ENCODE measurements at places on chromosomes 13 and 19.
A peak's percentile ranks its signal among the peaks of the same experiment; 100 is the strongest.

GRCh38 chr13:30047154-30047874 lies 196.9 kb upstream of the UBL3 start:
- DNase-seq: no peak

DNA sequence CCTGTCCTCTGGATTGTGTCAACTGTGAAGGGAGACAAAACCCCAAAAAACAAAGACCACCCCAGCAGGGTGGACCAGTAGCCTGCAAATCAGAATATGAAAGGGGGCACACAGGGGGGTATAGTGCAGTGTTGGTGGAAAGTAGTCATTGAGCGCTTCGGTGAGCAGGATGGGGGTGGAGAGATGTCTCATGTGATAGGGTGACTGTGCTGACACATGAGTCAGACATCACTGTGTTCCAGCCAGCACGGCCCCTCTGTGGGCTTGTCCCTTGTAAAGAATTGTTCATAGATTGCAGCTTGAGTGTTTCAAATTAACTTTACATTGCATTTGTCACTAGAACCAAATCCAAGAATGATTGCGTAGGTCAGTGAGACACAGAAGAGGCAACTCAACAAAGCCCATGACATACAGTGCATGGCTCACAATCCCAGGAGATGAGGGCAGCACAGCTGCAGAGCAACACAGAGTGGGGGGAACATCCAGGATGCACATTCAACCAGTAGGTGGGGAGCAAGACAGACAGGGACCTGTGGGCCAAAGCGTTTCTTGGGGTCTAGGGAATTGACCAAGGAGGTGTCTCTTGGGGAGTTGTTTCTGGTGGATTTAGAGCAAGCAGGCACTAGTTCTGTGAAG lies 7.5 kb downstream of the ZNF440 start:
- no peak for DNase-seq

DNA sequence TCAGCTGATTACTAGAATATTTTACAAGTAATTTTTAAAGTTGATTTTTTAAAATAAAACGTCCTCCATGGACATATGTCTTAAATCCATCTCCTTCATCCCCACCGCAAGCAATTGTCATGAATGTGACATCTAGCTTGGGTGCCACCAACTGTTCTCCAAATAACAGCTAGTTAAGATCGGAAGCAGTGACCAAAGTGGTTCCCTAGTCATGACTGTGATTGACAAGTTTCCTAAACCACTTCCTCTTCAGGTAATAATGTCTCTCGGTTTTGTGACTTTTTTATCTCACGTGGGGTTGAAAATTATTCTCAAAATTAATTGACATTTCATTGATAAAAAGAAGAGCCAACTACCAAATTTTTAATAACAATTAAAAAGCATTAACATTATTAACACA lies 135.3 kb upstream of the MIR17HG start:
- no peak for DNase-seq

GRCh38 chr13:110471833-110472162 lies 89.7 kb downstream of the RAB20 start:
- DNase-seq: peak; percentile 85
